ENCODE measurements at places on chromosomes 4 and X.

- DNase-seq, result no peak
These were observed 65.9 kb downstream of the ANTXR2 start for GRCh38 chr4:80006935-80007744.

GRCh38 chr4:129926936-129927335, 831.0 kb downstream of the C4orf33 start:
- DNase-seq, result no peak

- no peak for DNase-seq
These were observed 344 bp downstream of the TMPRSS11D start for GRCh38 chr4:67883458-67883857.

- no peak for DNase-seq
These were observed 39.8 kb downstream of the DTHD1 start for GRCh38 chr4:36321176-36321575.

- DNase-seq, result no peak
These were observed 465.3 kb downstream of the C4orf33 start for GRCh38 chr4:129561280-129561679.

GRCh38 chr4:188975271-188975670, 836.0 kb downstream of the TRIML1 start:
- no peak for DNase-seq

GRCh38 chr4:85514117-85514516, 39.2 kb downstream of the ARHGAP24 start:
- DNase-seq, result no peak

- DNase-seq, result no peak
These were observed 165.6 kb upstream of the GALNT7 start for GRCh38 chr4:173002830-173003561.

DNA sequence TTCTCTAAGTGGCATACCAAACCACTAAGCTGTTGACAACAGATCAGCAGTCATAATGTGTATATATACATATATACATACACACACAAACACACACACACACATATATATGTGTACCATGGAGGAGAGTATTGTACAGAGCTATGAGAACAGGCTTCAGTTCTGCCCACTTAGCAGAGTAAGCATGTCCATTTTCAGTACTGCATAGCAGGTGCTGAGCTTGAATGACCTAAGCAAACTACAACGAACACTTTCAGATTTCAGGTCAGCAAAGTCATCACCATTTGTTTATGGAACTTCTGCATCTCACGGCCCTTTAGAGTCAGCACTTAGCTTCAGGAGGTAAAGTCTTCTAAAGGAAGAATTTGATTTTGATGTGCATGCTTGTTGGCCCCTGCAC, 735.8 kb upstream of the ATOH1 start:
- DNase-seq, result no peak

DNA sequence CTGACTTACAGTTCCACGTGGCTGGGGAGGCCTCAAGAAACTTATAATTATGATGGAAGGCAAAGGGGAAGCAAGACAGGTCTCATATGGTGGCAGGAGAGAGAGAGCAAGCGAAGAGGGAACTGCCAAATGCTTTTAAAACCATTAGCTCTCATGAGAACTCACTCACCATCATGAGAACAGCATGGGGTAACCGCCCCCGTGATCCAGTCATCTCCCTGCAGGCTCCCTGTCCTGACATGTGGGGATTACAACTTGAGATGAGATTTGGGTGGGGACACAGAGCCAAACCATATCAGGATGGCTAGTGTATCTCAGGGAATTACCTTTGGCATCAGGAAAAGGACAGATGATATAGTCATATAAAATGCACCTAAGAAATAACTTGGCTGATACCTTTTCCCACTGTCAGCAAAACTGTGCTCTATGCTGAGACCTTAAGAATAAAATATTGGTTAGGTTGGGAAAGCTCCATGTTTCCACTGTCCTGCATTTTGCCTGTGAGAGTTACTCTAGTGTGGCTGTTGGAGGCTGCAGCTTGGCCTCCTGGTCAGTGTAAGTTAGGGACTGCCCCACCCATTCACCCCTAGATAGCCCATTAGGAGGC, 110.3 kb downstream of the UCHL1 start:
- no peak for DNase-seq

GRCh38 chrX:116873671-116874070, 410.9 kb upstream of the CT83 start:
- no peak for DNase-seq

GRCh38 chr4:138663883-138664282, 351.7 kb upstream of the NOCT start:
- DNase-seq, result no peak

GRCh38 chr4:38603652-38604051, 60.3 kb upstream of the KLF3 start:
- DNase-seq, result no peak
